AG10803 (cell line): ENCODE measurements at places on chromosomes 4 and X.

DNA sequence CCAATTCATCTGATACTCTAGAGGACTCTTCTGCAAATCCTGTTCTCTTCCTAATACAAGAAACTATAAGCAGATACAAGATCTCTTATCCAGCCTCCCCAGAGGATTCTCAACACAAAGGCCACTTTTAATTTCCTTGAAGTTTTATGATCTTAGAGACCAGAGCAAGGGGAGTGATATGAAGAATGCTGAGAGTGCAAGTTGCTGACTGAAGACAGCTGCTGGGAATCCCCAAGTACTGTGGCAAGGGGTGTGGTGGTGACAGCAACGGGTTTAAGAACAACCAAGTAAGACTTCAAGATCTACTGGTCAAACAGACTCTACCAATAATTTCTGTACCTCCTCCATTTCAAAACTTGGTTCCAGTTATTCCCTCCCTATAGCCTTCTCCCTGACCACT lies 7.0 kb downstream of the AMMECR1 start:
- no peak for DNase-seq

DNA sequence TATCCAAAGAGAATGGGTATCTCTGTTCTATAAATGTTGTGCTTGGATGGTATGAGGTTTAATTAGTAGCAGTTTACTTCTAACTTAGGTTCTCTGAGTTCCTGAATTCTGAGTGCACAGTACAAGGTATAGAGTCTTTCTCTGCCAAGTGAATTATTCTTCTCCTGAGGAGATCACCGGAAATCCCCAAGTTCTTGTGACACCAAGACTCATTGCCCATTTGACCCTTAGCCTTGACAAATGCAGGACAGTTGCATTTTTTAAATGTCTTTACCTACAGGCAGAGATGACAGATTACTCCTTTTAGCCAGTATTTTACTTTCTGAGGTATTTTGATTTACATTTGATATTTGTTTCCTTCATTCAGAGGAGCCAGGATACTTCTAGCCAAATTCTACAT lies 72.9 kb downstream of the MAOA start:
- no peak for DNase-seq

DNA sequence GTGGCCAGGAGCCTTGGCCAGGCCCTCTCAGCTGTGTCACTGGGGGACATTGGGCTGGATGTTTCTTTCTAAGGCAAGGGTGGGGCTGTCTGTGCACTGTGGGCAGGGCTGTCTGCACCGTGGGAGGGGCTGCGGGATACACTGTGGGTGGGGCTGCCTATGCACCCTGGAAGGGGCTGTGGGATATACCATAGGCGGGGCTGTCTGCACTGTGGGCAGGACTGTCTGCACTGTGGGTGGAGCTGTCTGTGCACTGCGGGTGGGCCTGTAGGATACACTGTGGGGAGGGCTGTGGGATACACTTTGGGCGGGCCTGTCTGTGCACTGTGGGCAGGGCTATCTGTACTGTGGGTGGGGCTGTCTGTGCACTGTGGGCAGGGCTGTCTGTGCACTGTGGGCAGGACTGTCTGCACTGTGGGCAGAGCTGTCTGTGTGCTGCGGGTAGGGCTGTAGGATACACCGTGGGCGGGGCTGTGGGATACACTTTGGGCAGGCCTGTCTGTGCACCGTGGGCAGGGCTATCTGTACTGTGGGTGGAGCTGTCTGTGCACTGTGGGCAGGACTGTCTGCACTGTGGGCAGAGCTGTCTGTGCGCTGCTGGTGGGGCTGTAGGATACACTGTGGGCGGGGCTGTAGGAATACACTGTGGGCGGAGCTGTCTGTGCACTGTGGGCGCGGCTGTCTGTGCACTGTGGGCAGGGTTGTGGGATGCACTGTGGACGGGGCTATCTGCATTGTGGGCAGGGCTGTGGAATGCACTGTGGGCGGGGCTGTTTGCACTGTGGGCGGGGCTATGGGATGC lies 31.1 kb downstream of the ACOX3 start:
- peak; percentile 33 for DNase-seq

DNA sequence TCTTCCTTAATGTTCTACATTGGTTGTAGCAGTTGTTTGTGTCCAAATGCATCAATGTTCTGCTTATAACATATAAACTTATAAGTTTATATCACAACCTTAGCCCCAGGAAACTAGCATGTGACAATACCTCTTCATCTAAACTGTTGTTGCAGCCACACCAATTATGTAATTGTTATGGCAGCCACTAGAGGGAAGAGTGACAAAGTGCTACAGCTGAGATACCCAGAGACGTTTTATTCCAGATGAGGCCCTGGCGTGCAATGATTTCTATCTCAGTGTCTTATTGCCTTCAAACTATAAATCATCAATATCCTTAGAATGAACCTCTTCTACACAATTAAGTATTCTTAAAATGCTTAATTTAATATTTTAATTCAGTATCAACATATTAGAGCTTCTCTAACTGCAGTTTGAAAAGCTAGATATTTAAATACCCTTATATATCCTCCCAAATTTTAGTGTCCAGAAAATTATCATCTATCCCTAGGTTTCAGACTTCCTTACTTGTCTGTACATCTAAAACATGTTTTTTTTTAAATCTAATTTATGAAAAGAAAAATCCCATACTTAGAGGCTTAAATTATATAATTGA lies 171.6 kb downstream of the PCDH10 start:
- no peak for DNase-seq

DNA sequence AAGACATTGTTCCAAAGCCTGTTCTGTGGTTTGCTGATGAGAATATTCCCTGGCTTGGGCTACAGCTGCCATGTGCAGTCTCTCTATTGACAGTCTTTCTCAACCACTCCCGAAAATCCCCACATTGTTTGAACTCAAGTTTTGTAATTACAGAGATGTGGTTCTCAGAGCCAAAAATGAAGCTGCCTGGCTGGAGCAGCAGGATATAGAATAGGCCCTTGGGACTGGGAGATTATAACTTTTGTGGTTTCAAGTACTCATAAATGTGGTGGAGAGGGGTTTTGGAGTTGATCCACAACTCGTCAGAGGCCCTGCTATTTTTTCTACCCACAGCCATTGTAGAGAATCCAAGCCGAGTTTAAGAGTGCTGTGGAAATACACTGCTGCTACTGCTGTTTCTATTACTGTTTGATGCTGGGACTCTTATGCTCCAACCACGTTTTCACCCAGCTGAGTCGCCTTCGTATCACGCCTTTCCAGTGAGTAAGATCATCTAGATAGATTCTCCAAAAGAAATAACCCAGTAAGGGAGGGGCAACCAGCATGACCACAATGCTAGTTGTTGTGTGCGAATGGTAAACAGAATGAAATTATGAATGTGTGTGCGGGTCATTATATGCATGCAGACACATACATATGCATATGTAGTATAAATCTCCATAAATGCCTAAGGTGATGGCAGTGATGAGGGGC lies 57.1 kb upstream of the ATXN3L start:
- DNase-seq, result peak; percentile 99

GRCh38 chrX:123357941-123358340 lies 173.9 kb downstream of the GRIA3 start:
- no peak for DNase-seq

DNA sequence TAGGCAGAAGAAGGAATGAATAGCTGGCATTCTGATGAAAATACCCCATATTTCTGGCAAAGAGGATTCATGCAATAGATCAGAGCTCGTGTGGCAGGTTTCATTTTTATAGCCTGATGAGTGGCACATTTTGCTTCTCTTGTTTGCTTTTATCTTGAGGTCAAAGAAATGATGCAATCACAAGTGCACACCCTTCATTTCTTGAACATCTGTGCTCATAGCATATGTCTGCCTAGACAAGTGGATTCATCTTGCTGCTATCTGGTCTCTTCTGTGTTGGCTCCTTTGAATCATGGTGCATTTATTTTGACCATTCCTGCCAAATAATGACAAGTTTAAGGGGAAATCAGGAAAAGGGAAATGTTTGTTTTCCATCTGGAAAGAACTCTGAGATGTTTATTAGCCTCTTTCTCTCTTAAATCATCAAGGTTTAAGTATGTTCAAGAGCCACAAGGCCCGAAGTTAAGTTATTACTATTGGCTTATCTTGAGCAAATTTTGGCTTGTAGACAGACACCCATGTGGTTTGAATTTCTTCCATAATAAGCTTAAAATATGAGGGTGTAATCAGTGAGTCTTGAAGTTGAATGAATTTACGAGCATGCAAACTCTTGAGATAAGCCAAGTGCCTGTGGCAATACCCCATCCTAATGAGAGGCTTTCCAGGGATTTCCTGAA lies 59.3 kb upstream of the HS3ST1 start:
- no peak for DNase-seq

DNA sequence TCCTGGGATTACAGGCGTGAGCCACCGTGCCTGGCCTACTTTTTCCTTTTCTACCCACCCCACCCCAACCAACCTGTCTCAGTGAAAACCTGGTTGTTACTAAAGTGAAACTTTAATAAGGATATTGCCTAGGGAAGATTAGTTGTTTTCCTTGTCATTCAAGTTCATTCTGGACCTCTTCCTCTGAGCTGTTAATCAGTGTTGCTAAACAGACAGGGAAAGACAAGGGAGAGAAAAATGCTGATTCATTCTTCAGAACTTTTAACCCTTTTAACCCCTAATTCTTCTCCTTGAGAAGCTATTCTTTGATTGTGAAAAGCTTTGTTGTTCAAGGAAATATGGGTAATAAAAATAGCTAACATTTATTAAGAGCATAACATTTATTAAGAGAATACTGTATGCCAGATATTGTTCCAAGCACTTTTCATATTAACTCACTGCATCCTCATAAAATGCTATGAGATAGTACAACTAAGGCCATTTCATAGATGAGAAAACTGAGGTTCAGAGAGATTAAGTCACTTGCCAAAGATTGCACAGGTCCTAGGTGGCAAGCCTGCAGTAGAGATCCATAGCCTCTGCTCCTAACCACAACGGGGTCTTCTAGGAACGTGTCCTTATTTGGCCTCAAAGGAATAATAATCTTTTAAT lies 34.8 kb downstream of the OSTC start:
- DNase-seq, result peak; percentile 27

- no peak for DNase-seq
Measured at GRCh38 chr4:5096261-5096660, 45.0 kb downstream of the STK32B start.

- no peak for DNase-seq
Measured at GRCh38 chrX:54301516-54301915, 56.3 kb downstream of the WNK3 start.

GRCh38 chr4:125313497-125313896 lies 1.3 kb upstream of the FAT4 start:
- peak; percentile 84 for DNase-seq

DNA sequence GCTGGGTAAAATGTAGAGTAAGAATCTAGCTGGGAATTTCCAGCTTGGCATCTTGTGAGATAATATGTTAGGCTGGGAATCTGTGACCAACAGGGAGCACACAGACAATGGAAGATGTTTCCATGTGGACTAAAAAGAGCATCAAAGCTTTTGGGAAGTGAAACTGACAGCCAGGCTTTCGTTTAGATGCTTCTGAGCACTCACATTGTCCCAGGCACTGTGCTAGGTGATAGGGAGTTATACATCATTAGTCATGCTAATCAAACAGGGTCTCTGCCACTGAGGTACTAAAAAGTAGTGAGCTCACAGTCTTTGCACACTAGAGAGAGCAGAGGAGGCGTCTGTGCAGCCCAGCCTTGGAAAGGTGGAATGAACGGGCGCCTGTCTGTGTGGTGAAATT lies 101.9 kb upstream of the SCOC start:
- no peak for DNase-seq

GRCh38 chr4:121684561-121684960 lies 12.2 kb downstream of the ANXA5 start:
- no peak for DNase-seq

DNA sequence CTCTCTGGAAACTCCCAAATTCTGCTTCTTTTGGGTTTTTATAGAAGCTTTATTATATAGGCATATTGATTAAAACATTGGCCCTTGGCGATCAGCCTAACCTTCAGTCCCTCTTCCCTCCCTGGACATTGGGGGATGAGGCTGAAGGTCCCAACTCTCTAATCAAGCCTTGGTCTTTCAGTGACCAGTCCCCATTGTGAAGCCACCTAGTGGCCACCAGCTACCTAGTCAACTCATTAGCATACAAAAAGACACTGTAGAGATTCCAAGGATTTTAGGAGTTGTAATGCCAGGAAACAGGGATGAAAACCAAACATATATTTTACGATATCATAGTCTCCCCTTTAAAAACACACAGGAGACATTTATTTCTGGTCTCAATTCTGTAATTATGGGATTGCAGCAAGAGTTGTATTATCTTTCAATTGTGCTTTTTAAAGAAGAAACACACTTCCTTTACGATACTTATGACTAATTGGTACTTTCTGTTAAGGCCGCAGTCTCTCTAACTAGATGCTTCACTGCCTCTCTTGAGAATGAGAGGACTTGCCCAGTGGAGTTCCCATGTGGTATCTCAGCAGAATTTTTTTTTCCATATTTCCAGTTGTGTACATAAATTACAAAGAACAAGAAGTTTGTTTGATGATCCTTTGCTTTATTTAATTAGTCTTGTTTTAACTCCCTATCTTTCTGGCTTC lies 58.2 kb downstream of the WDR17 start:
- peak; percentile 6 for DNase-seq

DNA sequence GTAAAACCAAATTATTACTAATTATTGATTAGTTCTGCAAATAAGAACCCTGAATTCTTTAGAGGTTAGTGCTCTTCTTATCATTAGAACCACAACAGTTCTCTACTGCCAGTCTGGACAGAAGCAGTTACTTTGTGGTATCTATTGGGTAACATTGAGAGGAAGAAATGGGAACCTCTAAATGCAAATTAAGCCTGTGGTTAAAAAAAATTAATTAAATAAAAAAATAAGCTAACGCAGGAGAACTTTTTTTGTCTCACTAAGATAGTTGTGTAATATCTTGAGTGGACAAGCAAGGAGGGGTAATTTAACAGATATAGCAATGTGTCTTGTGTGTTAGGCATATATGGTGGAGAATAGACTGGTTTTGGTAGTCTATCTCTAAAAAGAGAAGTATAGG lies 32.9 kb upstream of the TET2 start:
- DNase-seq, result no peak

DNA sequence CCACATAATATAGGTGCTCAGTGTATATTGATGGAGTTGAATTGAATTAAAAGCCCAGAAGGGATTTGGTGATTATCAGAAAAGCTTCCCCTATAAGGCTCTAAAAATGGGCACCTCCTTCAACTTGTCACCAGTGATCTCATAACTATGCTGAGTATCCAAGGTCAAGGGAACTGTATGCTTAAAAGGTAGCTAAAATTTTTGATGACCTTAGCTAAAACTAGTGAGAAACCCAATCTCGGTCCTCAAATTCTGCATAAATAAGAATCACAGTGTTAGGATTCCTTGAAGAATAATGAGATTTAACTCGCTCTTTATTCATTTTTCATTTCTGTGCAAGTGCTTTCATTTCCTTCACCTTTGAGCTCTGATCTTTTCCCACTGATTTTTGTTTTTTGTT lies 87.7 kb upstream of the AP1S2 start:
- DNase-seq, result no peak

DNA sequence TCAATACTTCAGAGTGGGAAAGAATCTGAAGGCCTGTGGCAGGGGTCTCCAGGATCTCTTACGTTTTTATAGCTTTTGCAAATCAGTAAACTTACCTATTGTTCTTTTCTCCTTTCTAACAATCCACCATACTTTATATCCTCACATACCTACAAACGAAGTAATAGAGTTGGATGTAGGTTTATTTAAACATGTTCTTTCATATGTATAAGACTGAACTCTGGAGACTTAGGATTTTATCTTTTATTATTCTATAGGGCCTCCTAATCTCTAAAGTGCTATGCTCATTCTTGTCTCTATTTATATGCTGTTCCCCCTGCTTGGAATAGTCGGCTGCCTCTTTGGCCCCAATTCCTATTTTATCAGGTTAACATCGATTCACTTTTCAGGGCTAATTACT lies 43.8 kb upstream of the NUDT6 start:
- no peak for DNase-seq
